ENCODE measurements at places on chromosomes 2 and 18. TPM values are rescaled to one million over a fixed set of nuclear protein-coding genes. Genes with fewer than 3 reads are reported as not detected.
A peak's percentile ranks its signal among the peaks of the same experiment; 100 is the strongest.

- DNase-seq = no peak
Measured at GRCh38 chr2:23487735-23488492, 102.9 kb downstream of the KLHL29 start.

DNA sequence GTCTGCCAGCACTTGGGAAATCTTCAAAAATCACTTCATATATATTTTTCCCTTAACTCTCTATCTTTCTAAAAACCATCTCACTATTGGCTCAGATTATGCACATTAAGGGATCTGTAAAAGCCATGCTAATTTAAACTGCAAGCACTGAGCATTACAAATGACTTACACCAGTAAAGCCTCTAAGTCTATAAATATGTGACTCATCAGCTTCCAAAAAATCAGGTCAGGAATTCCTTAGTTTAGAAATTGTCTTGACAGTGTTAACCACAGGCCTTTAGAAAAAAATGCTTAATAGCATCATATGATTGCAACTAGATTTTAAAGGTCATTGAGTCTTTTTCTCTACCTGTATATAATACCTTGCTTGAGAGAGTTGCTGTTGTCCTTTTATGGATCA is 1113.6 kb upstream of the PIK3C3 start:
- DNase-seq = no peak

GRCh38 chr18:9280849-9281248 is 53.7 kb upstream of the TWSG1 start:
- peak; percentile 52 for DNase-seq

GRCh38 chr2:155218945-155219344 is 520.5 kb downstream of the KCNJ3 start:
- no peak for DNase-seq

- DNase-seq = no peak
Measured at GRCh38 chr2:200274116-200275075, 32.1 kb upstream of the SPATS2L start.

GRCh38 chr2:19664646-19665045 is 237.1 kb downstream of the TTC32 start:
- no peak for DNase-seq

DNA sequence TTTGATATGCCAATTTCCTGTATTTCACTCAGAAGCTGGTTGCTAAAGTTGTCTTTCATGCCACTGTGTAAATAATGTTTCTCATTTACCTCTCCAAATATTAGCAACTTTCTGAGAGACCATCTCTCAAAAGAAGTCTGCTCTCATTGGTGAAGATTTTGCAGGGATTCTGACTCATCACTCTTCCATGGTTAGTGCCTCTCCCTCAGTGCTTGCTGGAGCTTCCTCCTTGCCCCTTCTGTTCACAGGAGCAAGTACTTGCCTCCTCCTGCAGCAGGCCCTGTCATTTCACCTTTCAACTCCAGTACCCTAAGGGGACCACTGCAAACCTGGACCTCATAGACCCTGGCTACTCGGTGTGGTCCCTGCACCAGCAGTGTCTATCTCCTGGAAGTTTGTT is 168.8 kb downstream of the ZNF385B start:
- DNase-seq = no peak

DNA sequence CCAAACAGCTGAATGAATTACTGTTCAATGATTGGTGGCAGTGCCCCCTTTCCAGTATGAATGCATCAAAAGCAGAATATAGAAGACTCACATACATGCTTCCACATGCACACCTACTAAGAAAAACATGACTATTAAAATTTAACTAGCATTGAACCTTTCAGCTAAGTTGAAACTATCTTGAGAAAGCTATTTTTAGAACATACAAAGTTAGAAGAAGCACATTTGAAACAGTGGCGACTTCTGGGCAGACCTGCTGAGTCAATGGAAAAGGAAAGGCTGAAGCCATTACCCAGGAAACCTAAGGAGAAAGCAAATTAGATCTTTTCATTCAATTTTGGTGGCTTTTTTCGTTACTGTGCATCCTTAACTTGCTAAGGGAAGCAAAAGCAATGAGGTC is 55.9 kb downstream of the PLA2R1 start:
- no peak for DNase-seq

DNA sequence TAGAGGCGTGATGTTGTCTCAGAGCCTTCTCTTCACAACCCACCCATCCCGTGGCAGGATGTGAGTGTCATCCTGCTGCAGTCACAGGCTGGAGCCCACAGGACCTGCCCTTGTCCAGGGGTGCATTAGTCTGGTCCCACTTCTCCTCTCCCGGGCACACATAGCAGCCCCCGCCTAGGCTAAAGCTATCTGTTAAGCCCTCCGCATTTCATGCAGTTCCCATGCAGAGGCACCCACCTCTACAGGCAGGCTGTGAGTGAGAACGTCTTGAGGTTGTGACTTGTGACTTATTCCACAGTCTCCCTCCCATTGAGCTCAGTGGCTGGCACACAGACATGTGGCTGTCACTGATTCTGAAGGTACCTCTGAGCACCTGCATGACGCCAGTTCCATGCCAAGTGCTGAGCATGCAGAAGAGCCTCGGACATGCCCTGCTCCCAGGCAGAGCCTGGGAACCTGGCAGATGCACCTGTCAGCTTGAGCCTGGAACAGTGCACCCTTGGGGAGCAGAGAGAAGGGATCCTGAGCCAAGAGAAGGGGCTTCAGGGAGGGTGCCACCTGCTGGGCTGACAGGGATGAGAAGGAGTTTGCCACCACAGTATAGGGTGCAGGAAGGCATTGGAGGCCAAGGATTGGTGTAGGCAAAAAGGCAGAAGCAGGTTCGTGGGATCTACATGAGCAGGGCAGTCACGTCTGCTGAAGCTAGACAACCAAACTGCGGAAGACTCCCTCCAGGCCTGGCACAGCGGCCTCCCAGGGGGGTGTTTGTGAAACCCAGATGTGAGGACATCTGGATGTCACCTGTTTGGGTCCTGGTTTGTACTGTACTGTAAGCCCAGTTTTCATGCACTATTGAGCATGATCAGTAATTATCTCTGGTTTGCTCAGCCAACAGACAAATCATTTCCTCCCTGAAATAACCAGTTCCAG is 213.6 kb downstream of the GLI2 start:
- DNase-seq = no peak

GRCh38 chr2:72950558-72951255 is 33.4 kb downstream of the EMX1 start:
- no peak for DNase-seq

DNA sequence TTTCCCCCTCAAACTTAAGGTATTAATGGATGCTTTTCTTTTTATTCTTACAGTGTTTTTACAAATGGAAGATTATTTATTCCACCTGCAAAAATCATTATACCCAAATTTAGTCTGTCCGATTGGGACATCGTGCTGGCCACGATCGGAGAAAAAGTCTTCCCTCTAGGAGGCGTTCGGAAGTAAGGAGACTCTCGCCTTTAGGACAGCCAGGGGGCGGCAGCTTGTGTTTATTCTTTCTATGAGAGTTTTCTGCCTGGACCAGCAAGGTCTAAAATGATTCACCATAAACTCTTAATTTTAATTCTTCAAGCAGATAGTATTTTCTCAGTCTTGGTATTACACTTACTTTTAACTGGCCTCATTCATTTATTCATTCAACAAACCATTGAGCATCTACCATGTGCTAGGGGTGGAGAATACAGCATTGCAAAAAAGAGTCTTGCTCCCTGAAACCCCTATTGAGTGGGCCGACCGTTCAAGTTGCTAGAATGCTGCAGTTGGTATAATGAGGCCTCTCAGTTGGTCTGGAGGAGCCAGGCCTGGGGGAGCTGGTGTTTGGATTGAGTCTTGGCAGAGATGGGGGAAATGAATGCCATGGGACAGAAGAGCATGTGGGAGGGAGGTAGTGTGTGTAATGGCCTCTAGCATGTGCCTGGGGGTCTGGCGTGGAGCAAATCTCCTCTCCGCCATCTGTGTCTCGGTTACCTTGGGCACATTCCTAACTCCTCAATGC is 38.7 kb downstream of the DCDC2C start:
- no peak for DNase-seq

DNA sequence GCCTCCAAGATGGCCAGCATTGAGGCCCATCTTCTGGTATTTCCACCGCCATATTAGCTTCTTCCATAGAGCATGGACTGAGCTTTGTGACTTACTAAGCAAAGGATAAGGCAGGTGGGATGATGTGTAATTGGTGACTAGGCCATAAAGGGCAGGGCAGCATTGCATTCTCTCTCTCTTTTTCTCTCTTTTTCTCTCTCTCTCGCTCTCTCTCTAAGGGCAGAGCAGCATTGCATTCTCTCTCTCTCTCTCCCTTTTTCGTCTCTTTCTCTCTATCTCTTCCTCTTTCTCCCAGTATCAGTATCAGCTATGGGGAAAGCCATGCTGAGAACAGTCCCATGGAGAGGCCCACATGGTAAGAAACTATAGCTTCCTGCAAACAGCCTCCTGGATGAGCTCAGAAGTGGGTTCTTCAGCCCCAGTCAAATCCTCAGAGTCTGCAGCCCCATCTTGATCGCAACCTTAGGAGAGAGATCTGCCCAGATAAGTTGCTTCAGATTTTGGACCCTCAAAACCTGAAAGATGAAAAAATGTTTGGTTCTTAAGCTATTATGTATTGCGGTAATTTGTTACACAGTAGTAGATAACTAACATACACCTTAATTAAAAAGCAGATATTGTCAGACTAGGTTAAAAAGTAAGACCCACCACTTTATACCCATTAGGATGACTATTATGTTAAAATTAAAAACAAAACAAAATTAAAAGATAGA is 39.1 kb upstream of the MYCN start:
- DNase-seq = no peak

GRCh38 chr2:136863874-136864273 is 98.5 kb downstream of the THSD7B start:
- no peak for DNase-seq

DNA sequence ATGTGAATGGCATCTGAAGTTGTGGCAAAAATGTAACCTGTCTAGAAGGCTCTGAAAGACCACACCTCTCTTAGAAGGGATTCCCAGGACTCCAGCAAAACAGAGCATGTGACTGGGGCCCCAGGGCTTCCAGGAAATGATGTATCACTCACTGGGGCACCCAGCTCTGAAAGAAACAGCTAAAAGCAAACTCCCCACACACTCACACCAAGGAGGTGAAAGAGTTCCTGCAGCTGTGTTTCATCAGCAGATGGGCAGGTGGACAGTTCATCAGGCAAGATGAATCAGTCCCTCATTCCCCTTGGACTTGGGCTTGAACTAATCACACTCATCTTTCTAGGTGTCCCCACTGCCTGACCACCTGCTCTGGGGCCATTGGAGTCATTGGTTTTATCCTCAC is 76.2 kb downstream of the CCBE1 start:
- DNase-seq = no peak

DNA sequence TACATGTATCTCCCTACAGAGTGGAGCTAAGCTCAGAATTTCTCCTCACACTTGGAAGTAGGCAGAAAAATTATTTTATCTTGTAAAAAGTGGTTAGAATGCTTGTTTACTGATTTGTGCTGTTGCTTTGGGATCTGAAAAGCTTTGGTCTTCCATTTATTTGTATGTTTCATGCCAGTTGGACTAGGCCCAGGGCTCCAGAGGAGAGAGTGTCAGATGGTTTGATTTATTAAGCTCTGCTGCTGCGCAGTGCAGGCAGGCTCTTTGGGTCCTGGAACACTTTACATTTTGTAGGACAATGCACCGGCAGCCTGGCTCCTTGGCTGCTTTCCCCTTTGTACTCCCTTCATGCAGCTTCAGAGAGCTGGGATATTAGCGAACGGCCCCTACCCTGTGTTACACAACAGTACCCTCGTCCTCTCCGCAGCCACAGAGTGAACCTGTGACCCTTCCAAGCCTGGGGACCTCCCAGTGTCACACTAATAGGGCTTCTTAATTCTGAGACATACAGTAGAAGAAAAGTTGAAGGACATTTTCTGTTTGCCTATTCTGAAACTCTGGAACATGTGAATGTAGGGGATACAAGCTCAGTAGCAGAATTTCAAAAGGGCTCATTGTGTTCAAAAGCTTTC is 56.7 kb upstream of the EML6 start:
- peak; percentile 52 for DNase-seq

- DNase-seq = no peak
Measured at GRCh38 chr2:160200921-160201320, 849 bp upstream of the ITGB6 start.

DNA sequence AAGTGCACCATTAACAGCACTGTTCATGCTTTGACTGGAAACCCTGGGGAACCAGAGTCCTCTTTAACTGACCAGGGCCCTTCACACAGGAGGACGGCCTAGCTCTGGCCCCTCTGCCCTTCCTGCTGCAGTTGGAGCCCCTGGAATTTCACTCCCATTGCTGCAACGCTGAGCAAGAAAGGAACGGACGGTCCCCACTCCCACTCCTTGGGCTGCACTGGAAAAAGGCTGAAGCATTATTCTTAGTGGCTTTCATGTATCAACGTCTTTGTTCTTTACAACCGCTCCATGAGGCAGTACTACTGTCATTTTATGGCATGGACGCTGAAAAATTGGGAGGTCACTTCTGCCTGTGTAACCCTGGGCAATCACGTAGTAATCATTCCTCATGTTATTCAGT is 9.9 kb downstream of the PDIA6 start:
- DNase-seq = no peak

- no peak for DNase-seq
Measured at GRCh38 chr2:105447476-105447875, 48.6 kb upstream of the FHL2 start.

DNA sequence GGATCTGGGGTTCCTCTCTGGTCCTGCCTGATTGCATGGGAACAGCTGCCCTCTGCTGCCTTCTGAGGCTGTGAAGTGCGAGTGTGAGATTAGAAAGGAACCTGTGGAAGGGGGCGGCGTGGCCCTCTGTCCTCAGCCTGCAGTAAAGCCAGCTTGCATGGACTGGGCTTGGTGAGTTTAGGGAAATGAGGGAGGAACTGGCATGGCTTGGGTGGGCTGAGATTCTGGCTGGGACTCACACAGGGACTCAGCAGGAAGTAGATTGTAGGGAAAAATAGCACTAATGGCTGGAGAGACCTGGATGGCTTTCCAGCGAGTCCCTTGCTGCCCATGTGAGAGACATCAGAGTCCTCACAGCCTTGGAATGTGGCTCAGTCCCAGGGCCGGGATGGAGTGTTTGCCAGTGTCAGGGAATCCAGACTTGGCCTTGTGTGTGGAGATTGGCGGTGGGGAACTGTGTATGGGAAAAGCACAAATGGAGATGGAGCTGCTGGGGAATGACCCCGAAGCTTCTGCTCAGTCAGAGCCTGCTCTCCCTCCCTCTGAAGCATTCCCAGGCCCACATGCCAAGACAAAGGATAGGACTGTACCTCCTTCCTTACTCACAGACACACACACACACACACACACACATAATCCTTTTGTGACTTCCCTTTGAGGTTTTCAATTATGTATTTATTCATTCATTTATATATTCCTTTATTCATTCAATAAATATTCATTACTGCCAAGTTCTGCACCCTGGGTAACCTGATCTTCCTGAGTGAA is 115.4 kb downstream of the ACAA2 start:
- DNase-seq = no peak

GRCh38 chr18:1541478-1541877 is 636.8 kb downstream of the ADCYAP1 start:
- no peak for DNase-seq

- DNase-seq = peak; percentile 33
Measured at GRCh38 chr18:9516437-9517064, 41.2 kb downstream of the RALBP1 start.

TEX44 gene
- polyA plus RNA-seq = not detected

EDAR gene
- polyA plus RNA-seq = 2.5 TPM

RRM2 gene
- polyA plus RNA-seq = 57.5 TPM

SKOR2 gene
- polyA plus RNA-seq = not detected

SATB2 gene
- polyA plus RNA-seq = 18.9 TPM

SCN7A gene
- polyA plus RNA-seq = 13.0 TPM

TANK gene
- 58.2 TPM for polyA plus RNA-seq
